ENCODE measurements at places on chromosomes 5 and 9. TPM values are rescaled to one million over a fixed set of nuclear protein-coding genes. Genes with fewer than 3 reads are reported as not detected.
A peak's percentile ranks its signal among the peaks of the same experiment; 100 is the strongest.

Gene ARSI
- 15.4 TPM for total RNA-seq

Gene PGM5
- 19.6 TPM for total RNA-seq

Gene ARL14EPL
- not detected for total RNA-seq

GRCh38 chr5:17157916-17158529, 59.4 kb upstream of the BASP1 start:
- no peak for DNase-seq

GRCh38 chr5:150358261-150359095, 981 bp downstream of the TCOF1 start:
- no peak for DNase-seq

- peak; percentile 31 for DNase-seq
Measured at GRCh38 chr5:53779541-53779981, 219.1 kb downstream of the NDUFS4 start.

Gene HSPA9
- total RNA-seq = 150 TPM

Gene ANKRD18B
- 0.77 TPM for total RNA-seq

GRCh38 chr9:116819116-116819515, 132.0 kb downstream of the TRIM32 start:
- DNase-seq = no peak

DNA sequence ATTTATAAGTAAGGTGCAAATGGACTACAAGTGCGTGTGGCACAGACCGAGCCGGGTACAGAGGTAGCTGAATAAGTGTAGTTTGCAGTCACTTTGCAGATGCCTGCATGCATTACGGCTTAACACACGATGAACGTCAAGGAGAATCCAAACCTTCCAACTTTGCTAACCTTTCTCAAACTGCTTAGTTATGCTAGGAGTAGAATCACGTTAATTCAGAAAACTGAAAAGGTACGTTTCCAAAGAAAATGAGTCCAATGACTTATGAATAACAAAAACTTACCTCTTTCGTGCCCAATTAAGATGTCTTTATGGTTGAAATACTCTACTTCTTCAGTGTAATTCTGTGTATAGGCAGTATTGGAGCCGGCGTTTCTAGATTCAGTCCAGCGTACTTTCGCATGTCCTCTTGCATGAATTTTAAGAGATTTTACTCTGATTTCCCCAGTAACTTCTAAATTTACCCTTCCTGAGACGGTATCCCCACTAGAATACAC, 539 bp downstream of the ARRDC3 start:
- peak; percentile 77 for DNase-seq

Gene FBLL1
- 1.1 TPM for total RNA-seq

Gene CORO2A
- 16.5 TPM for total RNA-seq

GRCh38 chr9:82679472-82679871, 383.5 kb downstream of the RASEF start:
- no peak for DNase-seq

Gene AGXT2
- not detected for total RNA-seq

- DNase-seq = no peak
Measured at GRCh38 chr5:97840643-97841042, 657.6 kb upstream of the RIOK2 start.

GRCh38 chr5:178429491-178430185, 160.6 kb downstream of the COL23A1 start:
- peak; percentile 89 for DNase-seq

Gene NELFB
- total RNA-seq = 30.4 TPM

GRCh38 chr9:82673919-82674318, 389.0 kb downstream of the RASEF start:
- DNase-seq = no peak

Gene BSPRY
- total RNA-seq = 12.7 TPM

Gene OR1J2
- not detected for total RNA-seq

- DNase-seq = no peak
Measured at GRCh38 chr9:96386157-96386556, 2.6 kb upstream of the SLC35D2 start.

Gene TOPORS
- 11.3 TPM for total RNA-seq

Gene PFN3
- not detected for total RNA-seq

Gene PLCXD3
- 0.43 TPM for total RNA-seq

Gene ADGRD2
- not detected for total RNA-seq

DNA sequence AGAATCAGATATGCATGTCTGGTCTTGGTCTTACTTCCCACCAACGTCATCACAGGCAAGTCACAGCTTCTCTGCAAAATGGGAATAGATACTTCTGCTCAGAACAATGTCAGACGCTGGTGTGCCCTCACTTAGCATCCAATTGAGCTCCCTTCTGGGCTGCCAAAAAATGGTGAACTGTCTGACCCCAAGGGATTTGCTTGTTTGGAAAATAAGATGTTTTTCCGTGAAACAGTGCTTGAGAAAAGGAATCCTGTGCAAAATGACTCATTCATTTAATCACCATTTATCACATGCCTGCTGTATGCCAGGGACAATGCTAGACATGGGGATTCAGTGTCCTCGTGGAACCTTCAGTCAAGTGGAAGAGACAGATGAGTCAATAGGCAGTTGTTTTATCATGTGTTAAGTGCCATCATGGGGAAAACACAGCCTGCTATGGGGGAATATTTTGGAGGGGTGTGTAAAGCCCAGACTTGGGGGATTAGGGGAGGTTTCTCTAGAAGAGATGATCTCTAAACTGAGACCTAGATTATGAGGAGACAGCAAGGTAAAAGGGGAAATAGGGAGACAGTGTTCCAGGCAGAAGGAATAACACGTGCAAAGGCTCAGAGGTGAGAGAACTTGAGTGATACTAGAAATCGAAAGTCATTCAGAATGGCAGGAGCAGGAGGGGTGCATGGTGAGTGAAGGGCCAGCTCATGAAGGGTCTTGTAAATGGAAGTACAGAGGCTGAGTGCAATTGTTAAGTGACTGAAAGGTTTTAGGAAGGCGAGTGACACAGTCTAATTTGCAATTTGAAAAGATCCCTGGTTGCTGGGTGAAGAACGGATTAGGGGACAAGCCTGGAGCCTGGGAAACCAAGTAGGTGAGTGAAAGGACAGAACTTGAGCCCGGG, 3.9 kb downstream of the NIPAL4 start:
- no peak for DNase-seq

DNA sequence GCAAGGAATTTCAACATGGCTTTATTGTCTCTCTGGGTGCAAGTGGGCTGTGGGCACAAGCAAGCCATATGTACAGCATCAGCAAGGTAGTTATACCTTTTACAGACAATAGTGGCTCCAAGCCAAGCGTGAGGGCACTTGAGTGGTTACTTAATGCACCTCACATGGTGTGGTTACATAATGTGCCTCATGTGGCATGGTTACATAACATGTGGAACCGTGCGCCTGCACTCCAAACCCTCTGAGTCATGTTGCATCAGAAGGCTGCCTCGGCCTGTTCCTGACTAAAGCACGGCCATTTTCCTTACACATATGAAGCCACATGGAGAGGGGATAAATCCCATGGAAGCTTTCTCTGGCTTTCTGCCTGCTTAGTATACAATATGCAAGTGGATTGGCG, 150.9 kb downstream of the OSTF1 start:
- DNase-seq = peak; percentile 18

Gene PRUNE2
- 18.1 TPM for total RNA-seq

- no peak for DNase-seq
Measured at GRCh38 chr9:121082075-121082474, 7.3 kb downstream of the CNTRL start.

Gene PCDHA9
- total RNA-seq = 0.49 TPM

GRCh38 chr9:105401651-105402050, 46.2 kb upstream of the FSD1L start:
- DNase-seq = peak; percentile 52

GRCh38 chr5:174708476-174709207, 15.7 kb upstream of the MSX2 start:
- no peak for DNase-seq

Gene TMEM252
- total RNA-seq = not detected

DNA sequence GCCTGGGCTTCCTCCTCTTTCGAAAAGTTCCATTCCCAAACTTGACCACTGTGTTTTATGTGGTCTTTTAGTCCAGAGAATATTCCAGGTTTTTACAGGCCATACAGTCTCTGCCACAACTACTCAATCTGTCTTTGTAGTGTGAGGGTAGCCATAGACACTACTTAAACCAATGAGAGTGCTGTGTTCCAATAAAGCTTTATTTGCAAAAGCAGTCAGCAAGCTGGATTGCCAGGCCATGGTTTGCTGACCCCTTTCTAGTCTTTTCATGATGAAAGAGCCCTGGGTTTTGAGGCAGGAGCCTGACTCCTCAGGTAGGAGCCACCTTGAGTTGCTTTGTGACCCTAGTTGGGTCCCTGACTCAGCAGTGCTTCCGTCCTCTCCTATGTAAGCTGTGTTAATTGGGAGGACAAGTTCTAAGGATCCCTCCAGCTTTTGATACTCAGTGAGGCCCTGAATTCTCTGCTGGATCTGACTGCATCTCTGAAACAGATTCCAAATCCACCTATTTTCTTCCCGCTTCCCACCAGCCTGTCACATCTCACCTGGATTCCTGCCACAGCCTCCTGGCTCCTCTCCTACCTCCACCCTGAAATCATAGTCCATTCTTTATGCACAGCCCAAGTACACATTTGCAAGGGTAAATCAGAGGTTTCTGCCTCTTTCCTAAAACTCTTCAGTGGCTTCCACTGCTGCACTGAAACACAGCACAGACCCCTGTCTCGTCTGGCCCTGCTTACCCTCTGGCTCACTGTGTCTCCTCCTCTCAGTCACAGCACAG, 13.5 kb downstream of the GALNT10 start:
- no peak for DNase-seq

Measured in lung (tissue), 17 donors.